ENCODE measurements at places on chromosomes 5 and 9.

- no peak for DNase-seq
These were observed 78.2 kb upstream of the ADCY2 start for GRCh38 chr5:7317751-7318150.

DNA sequence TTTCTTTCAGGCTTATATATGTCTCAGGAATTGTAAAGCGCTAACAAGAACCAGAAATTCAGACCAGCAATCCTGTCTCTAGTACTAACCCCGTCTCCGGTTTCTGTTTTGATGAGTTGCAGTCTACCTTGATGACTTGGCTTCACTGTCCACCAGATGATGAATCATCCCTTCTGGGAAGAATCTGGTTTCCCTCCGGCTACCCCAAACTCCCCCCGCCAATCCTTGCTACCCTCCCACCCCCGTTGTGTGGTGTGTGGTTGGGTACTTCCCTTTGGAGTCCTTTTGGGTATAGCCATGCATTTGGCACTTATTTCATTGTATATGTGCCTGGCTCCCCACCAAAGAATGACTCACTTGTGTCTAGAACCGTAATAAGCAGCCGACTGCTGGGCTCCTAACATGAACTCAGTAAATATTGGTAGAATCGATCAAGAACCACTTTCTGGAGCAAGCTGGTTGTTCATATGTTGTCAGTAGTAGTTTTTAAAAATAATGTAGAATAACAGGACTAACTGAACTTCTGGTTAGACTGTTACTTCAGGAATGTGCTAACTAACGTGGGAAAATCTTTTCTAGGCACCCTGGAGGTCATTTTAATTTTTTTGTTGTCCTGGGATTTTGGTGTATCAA is 8.3 kb upstream of the TGFBI start:
- DNase-seq = no peak

DNA sequence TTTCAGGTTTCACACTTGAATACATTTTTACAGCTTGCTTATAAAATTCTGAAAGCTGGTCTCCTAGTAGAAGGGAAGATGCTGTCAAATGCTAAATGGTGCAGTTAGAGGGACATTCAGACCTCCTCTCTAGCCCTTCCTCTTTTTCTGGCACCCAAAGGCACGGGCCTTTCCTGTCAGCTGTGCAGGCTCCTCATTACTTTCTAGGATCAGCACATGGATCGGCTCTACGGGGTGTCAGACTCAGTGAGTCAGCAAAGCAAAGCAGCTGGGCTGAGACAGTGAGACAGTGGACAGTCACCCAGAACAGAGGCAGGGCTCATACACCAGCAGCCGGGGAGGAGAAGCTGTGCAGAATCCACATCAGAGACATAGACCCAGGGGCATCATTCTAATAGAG is 80.0 kb upstream of the TNC start:
- no peak for DNase-seq

GRCh38 chr5:103621548-103621930 is 59.0 kb upstream of the NUDT12 start:
- no peak for DNase-seq

DNA sequence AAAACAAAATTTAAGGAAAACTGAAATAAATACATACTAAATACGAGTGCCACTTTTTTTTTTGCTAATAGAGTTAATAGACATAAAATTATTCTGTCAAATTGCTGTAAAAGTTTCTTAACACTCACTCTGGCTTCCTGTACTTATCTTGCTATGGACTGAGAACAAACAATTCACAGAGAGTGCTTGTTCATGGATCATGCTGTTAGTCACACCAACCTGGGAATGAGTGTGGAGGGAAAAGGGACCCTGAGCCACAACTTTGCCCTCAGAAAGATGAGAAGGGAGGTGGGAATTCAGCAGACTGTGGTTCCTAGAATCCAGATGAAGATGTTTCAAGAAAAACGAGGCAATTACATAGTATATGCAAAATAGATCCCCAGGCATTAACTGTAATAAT is 246.9 kb downstream of the FBXL7 start:
- no peak for DNase-seq

GRCh38 chr5:35781181-35781790 is 75.4 kb upstream of the IL7R start:
- DNase-seq = no peak

GRCh38 chr5:108102463-108102862 is 279.4 kb downstream of the FBXL17 start:
- DNase-seq = no peak

DNA sequence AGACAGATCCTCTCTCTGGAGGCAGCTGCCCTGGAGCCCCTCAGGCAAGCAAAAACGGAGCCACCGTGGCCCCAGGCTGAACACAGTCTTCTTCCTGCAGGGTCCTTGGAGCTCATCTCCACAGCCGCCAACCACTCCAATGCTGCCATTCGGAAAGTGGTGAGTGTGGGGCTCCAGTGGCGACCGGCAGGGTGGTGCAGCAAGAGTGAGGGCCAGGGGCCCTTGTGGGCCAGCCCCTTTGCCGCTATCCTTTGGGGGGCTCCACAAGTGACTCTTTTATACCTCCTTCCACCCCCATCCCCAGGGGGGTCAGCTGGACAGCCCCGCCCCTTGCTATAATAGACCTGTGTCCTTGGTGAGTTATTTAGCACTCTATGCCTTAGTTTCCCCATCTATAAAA is 47.4 kb upstream of the SUSD3 start:
- no peak for DNase-seq

DNA sequence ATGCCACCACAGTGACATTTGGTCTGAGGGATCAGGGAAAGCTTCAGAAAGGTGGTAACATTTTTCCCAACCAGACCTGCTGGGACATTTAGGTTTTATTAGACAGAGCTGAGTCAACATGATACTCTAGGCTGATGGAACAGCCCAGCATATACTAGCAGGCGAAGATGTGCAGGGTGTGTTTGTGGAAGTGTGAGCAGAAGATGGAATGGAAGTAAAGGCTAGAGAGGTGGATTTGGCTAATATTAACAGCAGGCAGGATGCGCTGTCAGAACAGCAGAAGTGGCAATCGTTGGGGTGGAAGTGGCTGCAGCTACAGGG is 340.6 kb downstream of the ASTN2 start:
- peak; percentile 65 for DNase-seq

DNA sequence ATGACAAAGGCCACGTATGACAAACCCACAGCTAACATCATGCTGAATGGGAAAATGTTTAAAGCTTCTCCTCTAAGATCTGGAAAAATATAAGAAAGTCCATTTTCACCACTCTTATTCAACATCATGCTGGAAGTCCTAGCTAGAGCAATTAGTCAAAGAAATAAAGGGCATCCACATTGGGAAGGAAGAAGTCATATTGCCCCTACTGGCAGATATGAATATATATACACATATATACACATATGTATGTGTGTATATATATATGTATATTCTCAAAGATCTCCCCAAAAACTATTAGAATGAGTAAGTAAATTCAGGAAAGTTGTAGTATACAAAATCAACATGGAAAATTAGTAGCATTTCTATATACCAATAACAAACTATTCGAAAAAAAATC is 17.1 kb downstream of the APBA1 start:
- DNase-seq = no peak

- no peak for DNase-seq
These were observed 11.4 kb downstream of the MACROH2A1 start for GRCh38 chr5:135387629-135387960.

Measured in NCI-H1694 (cell line).